ENCODE measurements at places on chromosomes 12 and 14.

DNA sequence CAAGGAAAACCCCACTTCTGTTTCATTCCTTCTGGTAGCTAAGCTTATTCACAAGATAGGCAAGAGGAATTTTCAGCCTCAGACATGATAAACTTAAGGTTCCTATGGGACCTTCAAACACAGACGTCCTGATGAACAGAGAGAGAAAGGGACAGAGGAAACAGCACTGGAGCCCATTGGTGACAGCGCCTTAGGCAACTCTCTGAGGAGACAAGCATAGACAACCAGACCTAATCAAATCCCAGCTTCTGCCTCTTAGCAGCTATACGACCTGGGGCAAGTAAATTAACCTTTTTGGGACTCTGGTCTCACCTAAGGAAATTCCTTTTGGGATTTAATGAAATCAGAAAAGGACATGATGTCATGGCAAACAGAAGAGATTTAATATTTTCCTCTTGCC is 33.3 kb downstream of the TMCC3 start:
- DNase-seq, result no peak

DNA sequence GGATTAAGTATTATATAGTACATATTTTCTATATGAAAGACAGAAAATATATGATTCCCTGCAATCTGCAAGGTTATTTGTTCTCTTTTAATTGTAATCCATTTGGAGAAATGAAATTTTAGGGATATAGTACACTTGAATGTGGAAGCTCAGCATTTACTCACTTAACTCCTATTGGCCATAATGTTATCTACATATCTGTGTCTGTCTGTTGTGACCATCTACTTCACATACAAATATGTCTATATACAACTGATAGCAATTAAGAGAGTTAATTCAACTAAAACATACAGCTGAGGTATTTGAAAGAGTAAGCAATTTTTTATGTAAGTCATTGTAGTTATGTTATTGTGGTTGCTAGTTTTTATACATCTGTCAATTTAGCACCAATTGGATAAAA is 12.9 kb downstream of the FOXG1 start:
- DNase-seq, result no peak

DNA sequence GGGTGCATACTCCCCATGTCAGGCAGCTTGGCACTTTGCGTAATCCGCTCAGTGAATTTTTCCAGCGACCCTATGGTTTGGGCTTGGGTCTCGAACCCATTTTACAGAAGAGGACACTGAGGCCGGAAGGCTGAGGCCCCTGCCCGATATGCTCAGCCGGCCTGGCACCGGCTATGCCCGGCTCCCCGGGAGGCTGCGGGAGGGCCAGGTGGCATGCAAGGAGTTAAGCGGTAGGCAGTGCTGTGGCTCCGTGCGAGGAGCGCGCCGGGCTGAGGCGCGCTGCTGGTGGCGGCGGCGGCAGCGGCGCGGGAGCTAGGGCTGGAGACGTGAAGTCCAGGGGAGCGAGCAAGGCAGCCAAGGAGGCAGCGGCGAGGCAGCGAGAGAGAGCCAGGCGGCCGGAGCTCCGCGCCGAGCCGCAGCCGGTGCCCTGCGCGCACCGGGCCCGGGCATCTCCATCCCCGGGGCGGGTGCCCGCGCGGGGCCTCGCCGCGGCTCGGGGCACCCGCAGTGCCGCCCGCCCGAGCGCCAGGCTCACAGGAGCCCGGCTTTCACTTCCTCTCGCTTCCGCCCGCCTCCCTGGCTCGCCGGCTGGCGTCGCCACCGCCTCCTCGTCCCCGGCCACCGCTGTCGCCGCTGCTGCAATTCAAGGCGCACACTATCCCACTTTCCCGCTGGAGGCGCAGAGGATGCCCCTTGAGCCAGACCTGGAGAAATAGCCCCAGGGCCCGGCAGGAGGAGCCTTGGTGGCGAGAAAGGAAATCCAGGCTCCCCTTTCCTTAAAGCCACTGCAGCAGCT is at the start of gene WSCD2:
Gene WSCD2, plus strand, starts transcription at position 272 of the 796 bp plus-strand sequence. CDS start 66,545 bp downstream, outside the sequence.
- DNase-seq, result no peak

- DNase-seq, result no peak
These were observed 23.3 kb downstream of the PAPLN start for GRCh38 chr14:73260574-73260973.

DNA sequence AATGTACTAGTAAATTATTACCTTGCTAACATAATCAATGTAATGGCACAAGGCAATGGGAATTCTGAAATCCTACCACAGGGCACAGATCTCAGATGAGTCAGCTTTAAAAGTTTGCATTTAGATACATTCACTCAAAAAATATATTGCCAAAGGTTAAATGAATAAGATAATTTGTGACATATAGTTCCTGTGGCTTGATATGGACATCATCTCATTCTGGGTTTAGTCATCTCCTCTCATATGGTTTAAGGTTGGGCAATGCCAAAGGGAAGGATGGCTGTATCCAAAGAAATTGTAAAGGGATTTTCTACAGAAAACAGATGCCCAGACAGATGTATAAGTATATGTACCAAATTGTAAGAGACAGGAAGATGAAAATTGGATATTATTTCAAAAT is 1065.0 kb downstream of the LRFN5 start:
- no peak for DNase-seq

GRCh38 chr14:28755884-28756268 is 10.7 kb upstream of the FOXG1 start:
- no peak for DNase-seq

GRCh38 chr12:132776816-132777568 is 15.4 kb upstream of the ANKLE2 start:
- DNase-seq, result no peak

DNA sequence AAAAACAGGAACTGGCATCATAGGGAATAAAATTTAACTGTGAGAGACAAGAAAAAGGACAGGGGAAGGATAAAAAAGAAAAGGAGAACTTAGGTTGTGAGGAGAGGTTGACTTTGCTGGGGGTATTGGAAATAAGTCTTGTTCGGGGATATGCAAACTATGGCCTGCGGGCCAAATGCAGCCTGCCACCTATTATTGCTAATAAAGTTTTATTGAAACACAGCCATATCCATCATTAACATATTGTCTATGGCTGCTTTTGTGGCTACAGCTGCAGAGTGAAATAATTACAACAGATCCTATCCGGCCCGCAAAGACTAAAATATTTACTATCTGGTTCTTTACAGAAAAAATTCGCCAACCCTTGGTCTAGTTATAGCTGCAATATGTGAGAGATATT is 18.6 kb downstream of the BBS10 start:
- DNase-seq, result no peak

DNA sequence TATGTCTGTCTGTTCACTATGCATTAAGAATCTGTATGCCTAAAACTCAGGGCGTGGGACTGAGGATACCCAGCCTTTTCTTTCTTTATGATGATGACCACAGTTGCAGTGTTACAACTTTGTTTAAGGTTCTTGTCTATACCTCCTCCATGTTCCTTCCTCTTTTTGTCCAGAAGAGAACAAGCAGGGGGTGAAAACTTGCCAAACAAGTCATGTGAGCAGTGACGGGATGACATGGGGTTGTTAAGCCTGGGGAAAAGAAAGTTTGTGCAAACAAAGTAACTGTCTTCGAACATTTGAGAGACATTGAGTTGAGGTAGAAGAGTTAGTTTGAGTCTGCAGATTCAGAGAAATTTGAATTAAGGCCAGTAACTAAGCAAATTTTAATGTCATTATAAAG is 505.5 kb downstream of the NPAS3 start:
- DNase-seq, result no peak

GRCh38 chr14:29712601-29713000 is 215.0 kb downstream of the PRKD1 start:
- DNase-seq, result no peak

- DNase-seq, result no peak
These were observed 399.9 kb downstream of the FSCB start for GRCh38 chr14:44107156-44107555.

DNA sequence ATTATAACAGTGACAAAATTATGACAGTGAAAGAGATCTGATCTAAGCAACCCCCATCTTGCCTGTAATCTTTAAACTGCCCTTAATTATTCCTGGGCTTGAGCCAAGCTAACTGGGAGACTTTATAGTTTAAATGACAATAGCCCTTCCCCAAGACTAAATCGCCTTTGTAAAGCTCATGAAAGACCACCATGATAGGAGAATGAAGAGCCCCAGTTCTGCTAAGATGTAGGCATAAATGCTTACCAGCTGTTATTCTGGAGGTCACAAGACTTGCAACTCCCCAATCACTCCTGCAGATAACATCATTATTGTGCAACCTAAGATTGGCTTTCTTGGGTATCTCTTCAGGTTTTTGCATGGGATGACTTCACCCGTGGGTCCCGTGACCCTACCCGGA is 599.7 kb downstream of the KCNH5 start:
- DNase-seq, result no peak

GRCh38 chr12:96948782-96949181 is 41.7 kb downstream of the NEDD1 start:
- DNase-seq, result no peak

Measured in stimulated activated CD8-positive, alpha-beta memory T cell treated with anti-CD3 and anti-CD28 coated beads, Interleukin-15, amount 100 ng/mL, for 24 hours (primary cell).